ENCODE measurements at places on chromosomes 4 and X.

GRCh38 chr4:152806501-152807125 is 26.9 kb downstream of the ARFIP1 start:
- no peaks in the 10 kb centered on the region for H3K4me1 ChIP-seq
- no peak overlapping the region for H3K4me3 ChIP-seq
- no peak for DNase-seq
- no peaks in the 10 kb centered on the region for H3K36me3 ChIP-seq
- no peaks in the 10 kb centered on the region for H3K27me3 ChIP-seq

DNA sequence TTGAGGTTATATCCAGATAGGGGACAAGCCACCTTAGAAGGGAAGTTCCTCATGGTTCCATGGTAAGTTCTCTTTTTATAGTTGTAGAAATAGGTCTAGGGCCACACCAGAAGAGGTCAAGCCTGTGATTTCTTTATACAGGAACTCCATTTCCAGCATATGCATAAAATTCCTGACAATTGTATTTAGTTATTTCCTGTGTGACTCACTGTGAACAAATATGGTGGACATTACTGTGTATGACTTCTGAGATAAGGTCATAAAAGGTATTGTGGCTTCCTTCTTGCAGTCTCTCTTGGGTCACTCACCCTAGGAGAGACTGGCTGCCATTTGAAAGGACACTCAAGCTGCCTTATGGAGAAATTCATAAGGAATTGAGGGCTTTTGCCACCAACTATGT is 2.2 kb upstream of the C4orf36 start:
- DNase-seq, result no peak
- no peaks in the 10 kb centered on the region for H3K36me3 ChIP-seq
- H3K27ac ChIP-seq, result no peak overlapping the region
- H3K4me3 ChIP-seq, result no peak overlapping the region
- no peaks in the 10 kb centered on the region for H3K27me3 ChIP-seq

DNA sequence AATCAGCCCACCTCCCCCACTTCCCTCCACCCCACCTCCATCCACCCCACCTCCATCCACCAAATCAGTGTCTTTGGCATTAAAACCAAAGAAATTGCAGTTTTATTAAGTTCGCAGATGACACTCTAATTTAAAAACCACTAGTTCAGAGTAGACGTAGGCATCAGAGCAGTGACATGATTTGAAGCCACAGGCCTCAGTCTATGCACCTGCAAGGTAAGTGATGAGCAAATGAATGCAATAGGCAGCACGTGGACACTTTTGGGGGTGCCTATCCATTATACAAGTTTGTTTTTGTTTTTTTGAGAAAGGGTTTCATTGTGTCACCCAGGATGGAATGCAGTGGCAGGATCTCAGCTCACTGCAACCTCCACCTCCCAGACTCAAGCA is 88.0 kb upstream of the TRIM2 start:
- no peaks in the 10 kb centered on the region for H3K27me3 ChIP-seq
- H3K4me1 ChIP-seq, result peaks cover 19% of the 10 kb centered on the region
- peak overlapping the region; percentile 45 for H3K27ac ChIP-seq

DNA sequence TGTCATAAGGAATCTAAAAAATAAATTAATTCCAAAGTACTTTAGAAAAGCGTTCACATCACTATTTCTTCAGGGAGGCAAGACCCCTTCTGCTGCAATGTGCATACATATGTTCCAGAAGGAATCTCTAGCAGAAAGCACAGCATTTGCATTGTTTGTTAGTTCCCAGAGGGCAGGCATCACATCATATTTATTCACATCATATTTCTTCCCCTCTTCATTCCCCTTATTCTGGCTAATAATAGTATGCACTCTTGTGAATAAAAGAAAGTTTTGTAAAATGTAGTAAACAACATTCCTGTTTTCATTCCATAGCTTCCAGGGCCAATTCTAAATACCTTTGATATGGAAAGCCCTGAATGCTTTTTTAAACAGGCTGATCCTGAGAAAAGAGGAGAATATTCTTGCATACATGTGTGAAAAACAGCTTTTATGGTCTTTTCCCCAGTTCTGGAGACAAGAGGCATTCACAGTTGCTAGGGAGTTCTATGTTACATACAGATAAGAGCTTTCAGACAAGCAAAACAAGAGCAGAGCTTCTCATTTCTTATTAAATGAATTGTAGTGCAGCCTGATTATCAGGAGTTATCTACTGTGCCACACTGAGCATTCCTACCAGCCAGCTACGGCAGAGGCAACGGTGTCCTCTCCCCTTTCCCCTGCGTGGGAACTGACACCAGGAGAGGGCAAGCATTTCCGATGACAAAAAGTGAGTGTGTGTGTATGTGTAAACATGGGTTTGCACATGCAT is 15.2 kb downstream of the GATB start:
- no peak overlapping the region for H3K4me3 ChIP-seq
- no peaks in the 10 kb centered on the region for H3K27me3 ChIP-seq
- H3K36me3 ChIP-seq, result peaks cover 8% of the 10 kb centered on the region
- H3K4me1 ChIP-seq, result no peaks in the 10 kb centered on the region
- H3K27ac ChIP-seq, result no peak overlapping the region
- DNase-seq, result no peak

DNA sequence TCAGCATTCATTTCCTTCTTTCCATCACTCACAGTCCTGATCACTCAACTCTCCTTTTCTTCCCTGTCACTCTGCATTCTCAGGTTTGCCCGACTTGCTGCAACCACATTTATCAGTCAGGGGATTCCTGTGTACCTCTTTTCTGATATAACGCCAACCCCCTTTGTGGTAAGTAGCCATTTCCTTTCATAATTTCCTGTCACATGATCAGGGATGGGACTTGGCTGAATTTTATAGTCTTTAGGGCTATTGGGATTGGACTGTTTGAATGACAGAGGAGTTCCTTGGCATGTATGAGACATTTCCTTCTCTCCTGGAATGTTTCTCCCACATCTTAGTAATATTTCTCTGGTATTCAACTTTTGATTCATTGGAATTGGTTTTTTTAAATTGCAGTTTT is 11.0 kb downstream of the PGM2 start:
- no peak for DNase-seq
- no peak overlapping the region for H3K27ac ChIP-seq
- H3K27me3 ChIP-seq, result no peaks in the 10 kb centered on the region

DNA sequence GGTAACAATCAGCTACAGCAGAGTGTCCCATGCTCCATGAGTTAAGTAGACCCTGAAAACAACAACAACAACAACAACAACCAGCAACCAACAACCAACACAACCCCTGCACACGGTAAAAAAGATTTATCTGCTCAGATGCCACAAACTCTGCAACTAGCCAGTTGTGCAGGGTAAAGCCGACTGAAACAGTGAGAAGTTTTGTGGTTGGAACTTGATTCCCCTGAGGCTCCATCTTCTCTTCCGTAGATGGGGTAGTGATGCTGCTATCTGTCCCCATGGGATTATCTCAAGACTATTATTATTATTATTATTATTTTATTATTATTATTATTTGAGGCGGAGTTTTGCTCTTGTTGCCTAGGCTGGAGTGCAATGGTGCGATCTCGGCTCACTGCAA is 50.6 kb upstream of the RAPGEF2 start:
- H3K27me3 ChIP-seq, result no peaks in the 10 kb centered on the region
- H3K4me3 ChIP-seq, result no peak overlapping the region
- H3K36me3 ChIP-seq, result no peaks in the 10 kb centered on the region
- H3K4me1 ChIP-seq, result peaks cover 8% of the 10 kb centered on the region
